ENCODE measurements at places on chromosomes 3 and 15.

- no peak for DNase-seq
These were observed 72.2 kb upstream of the EPHB3 start for GRCh38 chr3:184489268-184489841.

DNA sequence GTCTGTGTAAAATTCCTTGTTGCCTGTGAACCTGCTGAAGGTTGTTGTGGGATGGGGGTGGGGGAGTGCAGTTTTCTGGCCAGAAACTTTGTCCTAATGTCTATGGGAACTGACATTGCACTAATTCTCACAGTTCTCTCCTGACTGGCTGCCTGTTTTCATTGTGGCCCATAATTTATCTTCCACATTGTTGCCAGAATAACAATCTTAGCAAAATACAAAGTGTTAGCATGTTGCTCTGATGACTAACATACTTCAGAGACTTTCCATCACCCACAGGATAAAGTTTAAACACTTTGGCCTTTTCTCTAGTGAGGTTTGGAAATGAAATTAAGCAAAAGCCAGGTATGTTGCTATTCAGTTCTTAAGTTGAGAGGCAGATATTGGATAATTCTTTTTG is 81.4 kb upstream of the TBC1D5 start:
- DNase-seq, result no peak

- DNase-seq, result no peak
These were observed 327.9 kb upstream of the CTNNB1 start for GRCh38 chr3:40871394-40871793.

DNA sequence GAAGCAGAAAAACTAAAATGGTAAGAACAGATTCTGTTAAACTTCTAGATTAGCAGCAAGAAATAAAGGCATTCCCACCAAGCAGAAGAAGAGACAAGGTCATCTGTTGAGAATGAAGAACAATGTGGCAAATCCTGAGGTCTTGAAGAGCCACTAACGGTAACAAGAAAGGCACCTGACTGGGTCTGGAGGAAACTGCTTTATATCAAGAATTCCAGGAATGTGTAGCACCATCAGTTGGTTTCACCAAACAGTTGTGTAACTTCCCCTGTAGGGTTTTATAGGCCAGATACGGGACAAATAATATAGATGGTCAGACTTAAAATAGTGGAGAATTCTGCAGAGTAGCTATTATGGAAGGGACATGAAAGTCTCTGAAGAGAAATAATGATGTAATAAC is 57.3 kb downstream of the ACAP2 start:
- DNase-seq, result no peak

- no peak for DNase-seq
These were observed 61.6 kb downstream of the RGMA start for GRCh38 chr15:93027413-93027812.

- DNase-seq, result no peak
These were observed 22.8 kb downstream of the TMEM43 start for GRCh38 chr3:14147617-14148016.

- DNase-seq, result no peak
These were observed 17.2 kb downstream of the TSPAN3 start for GRCh38 chr15:77053709-77054108.

DNA sequence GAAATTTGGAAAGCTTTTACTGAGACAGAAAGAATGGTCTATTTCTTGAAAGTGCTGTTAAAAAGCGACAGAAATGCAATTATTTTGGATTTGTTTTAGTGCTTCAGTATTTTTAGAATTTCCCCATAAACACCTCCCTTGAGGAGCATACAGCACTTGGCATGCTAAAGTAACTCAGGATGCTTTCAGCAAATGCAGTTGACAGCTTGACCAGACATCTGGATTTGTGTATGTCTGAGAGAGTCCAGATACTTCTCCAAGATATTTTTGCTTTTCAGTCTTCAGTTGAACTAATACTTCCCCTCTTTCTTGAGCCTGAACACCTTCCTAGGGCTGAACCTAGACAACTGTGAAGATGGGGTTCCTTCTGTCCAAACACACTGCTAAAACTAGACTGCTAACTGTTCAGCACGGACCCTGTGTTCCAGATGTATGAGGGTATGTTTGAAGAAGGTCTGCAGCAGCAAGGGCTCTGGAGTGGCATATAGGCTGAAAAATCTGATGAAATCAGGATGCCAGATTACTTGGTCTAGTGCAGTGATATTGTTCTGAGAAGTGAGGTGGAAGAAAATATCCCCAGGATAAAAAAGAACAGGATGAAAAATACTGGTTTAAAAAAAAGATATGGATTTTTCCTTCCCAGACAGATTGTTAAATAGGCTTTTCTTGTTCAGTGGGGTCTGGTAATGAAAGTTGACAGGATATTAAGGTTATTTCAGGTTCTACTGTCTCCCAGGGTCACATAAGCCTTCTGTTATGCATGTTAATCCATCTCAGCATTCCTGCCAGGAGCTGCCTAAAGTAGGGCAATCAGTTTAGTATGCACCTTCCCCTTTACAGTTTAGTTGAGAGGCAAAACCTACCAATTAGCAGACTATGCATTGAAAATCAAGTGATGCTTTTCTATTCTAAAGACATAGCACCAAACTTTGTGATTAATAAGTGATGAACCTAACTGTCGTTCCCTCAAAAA is 516.9 kb upstream of the TBL1XR1 start:
- no peak for DNase-seq

DNA sequence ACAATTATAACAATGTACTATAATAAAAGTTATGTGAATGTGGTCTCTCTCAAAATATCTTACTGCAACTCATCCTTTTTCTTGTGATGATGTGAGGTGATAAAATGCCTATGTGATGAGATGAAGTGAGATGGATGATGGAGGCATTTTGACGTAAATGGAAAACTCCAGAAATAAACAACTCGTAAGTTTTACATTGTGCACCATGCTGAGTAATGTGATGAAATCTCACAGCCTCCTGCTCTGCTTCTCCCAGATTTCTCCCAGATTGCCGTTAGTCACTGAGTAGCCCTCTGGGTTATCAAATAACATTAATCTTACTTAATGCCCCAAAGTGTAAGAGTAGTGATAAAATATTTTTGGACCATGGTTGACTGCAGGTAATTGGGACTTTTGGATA is 64.8 kb upstream of the SLCO2A1 start:
- no peak for DNase-seq

DNA sequence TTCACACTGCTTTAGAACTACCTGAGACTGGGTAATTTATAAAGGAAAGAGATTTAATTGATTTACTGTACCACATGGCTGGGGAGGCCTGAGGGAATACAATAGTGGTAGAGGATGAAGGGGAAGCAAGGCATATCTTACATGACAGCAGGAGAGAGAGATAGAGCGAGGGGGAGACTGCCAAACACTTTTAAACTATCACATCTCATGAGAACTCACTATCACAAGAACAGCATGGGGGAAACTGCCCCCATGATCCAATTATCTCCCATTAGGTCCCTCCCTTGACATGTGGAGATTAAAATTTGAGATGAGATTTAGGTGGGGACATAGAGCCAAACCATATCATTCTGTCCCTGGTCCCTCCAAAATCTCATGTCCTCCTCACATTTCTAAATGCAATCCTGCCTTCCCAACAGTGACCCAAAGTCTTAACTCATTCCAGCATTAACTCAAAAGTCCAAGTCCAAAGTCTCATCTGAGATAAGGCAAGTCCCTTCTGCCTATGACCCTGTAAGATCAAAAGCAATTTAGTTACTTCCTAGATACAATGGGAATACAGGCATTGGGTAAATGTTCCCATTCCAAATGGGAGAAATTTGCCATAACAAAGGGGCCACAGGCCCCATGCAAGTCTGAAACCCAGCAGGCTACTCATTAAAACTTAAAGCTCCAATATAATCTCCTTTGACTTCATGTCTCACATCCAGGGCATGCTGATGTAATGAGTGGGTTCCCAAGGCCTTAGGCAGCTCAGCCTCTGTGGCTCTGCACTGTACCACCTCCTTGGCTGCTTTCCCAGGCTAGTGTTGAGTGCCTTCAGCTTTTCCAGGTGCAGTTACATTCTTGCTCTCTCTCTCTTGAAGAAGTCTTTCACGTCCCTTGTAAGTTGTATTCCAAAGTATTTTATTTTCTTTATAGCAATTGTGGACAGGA is 481.7 kb upstream of the TGFBR2 start:
- DNase-seq, result peak; percentile 39

- no peak for DNase-seq
These were observed 232.6 kb downstream of the TBL1XR1 start for GRCh38 chr3:176964661-176965060.

DNA sequence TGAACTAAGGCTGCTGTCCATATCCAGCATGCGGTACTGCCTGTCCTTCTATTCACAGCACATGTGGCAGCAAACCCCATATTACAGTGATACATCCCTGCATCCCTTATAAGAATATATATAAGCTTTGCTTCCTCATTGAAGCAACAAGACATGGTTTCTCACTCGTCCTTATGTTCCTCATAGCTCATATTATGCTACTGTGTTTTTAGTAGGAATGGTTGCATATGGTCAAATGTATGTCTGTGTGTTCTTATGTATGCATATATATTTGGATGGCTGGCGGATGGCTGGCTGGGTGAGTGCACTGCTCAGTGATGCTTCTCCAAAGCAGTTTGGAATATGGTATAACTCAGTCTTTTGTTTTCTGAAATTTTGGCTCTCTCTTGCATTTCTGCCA is 254.9 kb downstream of the LPP start:
- DNase-seq, result no peak

- DNase-seq, result peak; percentile 86
These were observed 713.5 kb upstream of the LMCD1 start for GRCh38 chr3:7787871-7788828.

DNA sequence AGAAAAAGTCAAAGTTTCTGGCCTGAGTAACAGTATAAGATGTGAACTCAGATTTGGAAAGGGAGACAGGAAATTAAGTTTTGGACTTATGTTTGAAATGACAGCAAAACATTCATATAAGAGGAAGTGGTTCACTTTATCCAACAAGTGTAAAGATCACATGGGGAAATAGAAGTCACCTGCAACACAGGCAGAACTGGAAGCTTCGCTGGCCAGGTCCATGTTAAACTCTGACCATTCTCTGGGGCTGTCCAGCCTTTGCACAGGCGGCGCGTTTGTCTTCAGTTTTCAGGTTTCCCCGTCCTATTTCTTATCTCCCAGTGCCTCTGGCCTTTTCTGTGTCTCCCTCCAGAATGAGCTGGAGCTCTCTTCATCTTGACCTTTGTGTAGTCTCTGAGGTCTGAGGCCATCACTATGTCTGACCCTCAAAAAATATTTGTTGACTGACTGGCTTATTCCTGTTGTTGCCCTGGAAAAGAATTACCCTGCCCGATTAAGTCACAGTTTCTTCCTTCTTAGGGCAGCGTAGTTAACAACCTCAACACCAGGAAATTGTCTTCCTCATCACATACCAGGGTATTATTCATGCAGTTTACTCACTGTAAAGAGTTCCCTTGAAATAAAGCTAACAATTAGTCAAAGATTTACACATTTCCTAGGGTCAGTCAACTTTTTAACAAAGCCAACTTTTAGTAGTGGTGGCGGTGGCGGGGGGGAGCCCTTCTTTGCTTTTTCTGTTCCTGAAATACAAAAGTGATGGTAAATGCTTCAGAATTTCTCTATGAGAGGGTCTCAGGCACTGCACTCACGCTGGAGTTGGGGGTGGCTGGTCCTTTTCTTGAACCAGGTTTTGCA is 959 bp upstream of the RASA2 start:
- DNase-seq, result peak; percentile 88
